ENCODE measurements at places on chromosomes 3 and 15.

- no peak for DNase-seq
Measured at GRCh38 chr15:49045751-49046219, 461 bp downstream of the SECISBP2L start.

DNA sequence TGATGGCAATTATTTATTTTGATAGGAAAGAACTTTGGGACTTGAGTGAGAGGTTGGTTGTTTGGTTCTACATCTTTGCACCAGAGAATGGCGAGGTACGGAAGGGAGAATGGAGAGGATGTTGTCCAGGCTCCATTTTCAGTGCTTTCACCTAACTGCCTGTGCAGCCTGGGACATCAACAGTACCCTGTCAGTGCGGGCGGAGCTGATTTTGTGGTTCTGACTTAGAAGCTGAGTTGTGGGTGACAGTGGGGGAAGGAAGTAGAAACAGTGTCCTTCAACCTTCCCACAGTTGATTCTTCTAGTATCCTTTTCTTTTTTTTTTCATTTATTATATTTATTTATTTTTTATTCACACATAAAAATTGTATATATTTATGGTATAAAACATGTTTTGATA lies 95.3 kb downstream of the TIGIT start:
- DNase-seq, result no peak

- DNase-seq, result no peak
Measured at GRCh38 chr15:66789029-66790025, 87.3 kb downstream of the SMAD6 start.

- no peak for DNase-seq
Measured at GRCh38 chr3:140285380-140285779, 350.4 kb downstream of the CLSTN2 start.

DNA sequence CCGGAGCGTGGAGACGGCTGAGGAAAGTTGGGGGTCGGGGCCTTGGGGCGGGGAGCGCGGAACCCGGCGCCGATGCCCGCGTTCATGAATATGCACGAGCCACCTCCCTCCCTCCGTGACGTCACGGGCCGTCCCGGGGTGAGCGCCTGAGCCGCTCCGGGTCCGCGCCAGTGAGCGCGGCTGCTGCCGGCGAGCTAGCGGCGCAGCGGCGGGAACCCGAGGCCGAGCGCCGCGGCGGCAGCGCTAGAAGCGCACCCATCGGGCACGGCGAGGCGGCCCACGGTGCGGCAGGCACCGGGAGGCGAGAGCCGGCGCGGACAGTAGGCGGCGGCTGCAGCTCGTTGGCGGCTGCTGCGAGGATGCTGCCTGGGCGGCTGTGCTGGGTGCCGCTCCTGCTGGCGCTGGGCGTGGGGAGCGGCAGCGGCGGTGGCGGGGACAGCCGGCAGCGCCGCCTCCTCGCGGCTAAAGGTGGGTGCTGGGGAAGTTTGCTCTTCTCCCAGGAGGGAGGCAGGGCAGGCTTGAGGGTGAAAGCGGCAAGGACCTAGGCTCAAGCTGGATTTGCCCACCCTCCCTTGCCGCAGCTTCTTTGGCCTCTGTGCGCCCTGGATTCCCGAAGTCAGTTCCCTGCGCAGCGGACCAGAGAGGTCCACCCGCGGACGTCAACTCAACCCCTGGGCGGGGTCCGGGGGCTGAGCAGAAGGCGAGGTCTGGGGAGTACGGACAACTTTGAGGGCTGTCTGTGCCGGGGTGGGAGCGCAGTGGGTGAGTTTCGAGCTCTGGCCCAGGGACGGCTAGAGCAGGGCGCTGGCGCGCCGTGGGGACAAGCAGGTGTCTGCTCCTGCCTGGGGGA lies at the start of gene CLSTN2:
Gene CLSTN2, plus strand, starts transcription at position 170 of the 850 bp plus-strand sequence.
- DNase-seq, result no peak

All from stimulated activated CD4-positive, alpha-beta T cell treated with anti-CD3 and anti-CD28 coated beads, Interleukin-2, amount 100 ng/mL, for 24 hours (primary cell).